ENCODE measurements at places on chromosomes 13 and 19.

GRCh38 chr19:27392027-27392632 is 1820.8 kb downstream of the UQCRFS1 start:
- DNase-seq = no peak

GRCh38 chr13:44540761-44541434 is 35.2 kb downstream of the TSC22D1 start:
- DNase-seq = no peak

- no peak for DNase-seq
Measured at GRCh38 chr13:100547791-100548201, 40.8 kb downstream of the GGACT start.

GRCh38 chr19:11995174-11995573 is 30.3 kb downstream of the ZNF763 start:
- DNase-seq = no peak

GRCh38 chr13:113374511-113375175 is 10.7 kb upstream of the GRTP1 start:
- DNase-seq = no peak

DNA sequence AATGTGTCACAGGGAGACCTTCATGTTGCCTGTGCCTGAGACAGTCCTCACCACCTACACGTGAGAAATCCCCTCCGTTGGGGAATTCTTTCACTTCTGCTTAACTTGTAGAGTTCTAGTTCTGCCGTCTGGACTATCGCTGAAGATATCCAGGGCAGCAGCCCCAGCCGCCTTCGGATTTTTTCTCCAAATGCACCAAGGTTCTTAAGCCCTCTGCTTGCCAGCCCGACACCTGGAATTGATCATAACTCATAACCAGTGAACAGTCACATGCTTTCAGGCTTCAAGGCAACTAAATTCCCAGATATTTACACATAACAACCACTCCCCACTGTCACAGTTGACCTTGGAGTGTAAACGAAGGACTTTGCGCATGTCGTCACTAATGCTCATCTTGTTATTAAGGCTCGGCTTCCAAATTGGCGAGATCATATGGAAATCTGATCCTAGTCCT is 114.4 kb downstream of the RAB20 start:
- DNase-seq = no peak

DNA sequence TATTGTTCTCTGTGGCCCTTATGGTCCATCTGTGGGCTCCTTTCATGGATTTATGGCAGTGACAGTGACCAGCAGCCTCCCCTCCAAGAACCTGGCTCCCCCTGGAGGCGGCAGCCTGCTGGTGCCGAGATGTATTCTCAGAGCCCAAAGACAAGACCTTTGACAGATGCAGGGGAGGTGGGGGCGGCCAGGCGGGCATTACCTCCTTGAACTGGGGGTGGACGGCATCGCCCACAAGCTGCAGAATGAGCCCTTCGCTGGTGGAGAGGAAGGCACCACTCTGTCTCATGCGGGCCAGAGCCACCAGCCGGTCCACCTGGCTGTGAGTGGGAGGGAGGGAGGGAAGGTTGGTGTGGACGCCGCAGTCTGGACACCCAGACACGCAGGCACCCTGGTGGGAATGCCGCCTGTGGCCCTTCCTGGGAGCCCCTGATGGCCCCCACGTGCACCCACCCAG is 6.6 kb downstream of the ISOC2 start:
- DNase-seq = peak; percentile 53

DNA sequence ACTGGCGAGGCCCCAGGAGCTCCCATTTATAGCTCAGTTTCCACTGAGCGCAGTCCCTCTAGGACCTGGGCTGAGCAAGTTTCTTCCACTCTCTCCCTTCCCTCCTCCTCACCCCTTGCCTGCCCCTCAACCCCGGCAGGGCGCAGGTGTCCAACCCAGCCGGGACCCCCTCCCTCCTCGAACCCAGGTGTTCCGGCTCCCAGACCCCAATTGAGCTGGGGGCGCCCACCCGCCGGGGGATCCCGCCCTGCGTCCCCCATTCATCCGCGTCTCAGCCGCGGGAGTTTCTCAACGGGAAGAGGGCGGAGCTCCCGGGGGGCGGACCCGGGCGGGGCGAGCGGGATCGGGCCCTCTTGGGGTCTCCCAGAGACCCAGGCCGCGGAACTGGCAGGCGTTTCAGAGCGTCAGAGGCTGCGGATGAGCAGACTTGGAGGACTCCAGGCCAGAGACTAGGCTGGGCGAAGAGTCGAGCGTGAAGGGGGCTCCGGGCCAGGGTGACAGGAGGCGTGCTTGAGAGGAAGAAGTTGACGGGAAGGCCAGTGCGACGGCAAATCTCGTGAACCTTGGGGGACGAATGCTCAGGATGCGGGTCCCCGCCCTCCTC is at the start of gene KIRREL2:
Gene KIRREL2 (plus strand): TSS at position 366 of the 604 bp plus-strand sequence. CDS start 209 bp downstream, at position 575.
- DNase-seq = peak; percentile 14

- DNase-seq = no peak
Measured at GRCh38 chr13:31885994-31886393, 145.6 kb upstream of the FRY start.

GRCh38 chr19:3633559-3633988 is 7.0 kb upstream of the CACTIN start:
- DNase-seq = no peak

DNA sequence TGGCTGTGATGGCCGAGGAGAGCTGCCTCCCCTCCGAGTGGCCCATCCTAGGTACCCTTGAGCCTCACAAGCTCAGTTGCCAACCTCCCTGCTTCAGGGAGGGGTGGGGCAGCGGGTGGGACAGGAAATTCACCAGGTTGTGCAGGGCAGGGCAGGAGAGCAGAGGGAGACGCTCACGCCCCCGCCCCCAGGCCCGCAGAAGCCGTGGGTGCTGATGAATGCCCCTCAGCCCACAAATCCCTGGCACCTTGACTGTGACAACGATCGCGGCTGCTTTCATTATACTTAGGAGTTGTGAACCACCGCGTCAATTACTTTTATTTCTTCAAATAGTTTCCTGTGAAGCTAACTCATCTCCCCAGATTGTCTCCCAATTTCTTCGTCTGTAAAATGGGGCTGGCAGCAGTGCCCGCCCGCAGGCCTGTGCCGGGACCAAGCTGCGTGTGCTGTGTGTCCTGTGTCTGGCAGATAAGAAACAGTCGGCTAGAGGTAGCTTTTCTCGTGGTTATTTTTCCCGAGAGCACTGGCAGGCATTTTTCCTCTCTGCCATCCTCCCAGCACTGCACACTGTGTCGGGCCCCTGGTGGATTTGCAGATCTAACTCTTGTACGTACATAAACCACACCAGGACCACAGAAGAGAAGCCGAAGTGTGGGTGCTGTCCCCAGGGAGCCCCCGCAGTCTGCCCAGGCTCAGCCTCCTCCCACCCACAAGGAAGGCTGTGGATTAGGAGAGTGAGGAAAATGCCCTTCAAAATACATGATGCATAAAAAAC is 7.9 kb upstream of the RASA3 start:
- no peak for DNase-seq

DNA sequence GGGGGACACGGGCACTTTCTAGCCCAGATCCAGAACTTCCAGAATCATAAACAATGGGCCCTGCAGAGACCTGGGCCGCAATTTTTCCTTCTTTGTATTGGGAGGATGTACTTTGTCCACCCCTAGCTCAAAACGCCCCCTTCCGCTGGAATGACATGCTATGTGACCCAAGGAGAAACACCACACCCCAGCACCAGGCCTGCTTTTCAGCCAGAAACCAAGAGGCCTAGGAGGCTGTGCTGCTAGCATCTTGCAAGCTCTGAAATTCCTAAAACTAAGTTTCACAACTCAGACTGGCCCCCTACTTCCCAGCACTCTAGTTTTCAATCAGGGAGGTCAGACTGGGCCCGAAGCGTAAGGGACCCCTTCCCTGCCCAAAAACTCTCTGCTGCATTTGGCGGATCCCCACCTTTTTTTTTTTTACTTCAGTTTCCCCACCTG is 538 bp downstream of the LSM4 start:
- no peak for DNase-seq

GRCh38 chr19:55667511-55667910 is 7.5 kb upstream of the EPN1 start:
- no peak for DNase-seq

- DNase-seq = no peak
Measured at GRCh38 chr19:38953677-38954076, 21.9 kb downstream of the FBXO17 start.

- peak; percentile 86 for DNase-seq
Measured at GRCh38 chr19:1243768-1244692, 2.5 kb downstream of the ATP5F1D start.

- no peak for DNase-seq
Measured at GRCh38 chr13:39938596-39938995, 283.1 kb downstream of the COG6 start.

DNA sequence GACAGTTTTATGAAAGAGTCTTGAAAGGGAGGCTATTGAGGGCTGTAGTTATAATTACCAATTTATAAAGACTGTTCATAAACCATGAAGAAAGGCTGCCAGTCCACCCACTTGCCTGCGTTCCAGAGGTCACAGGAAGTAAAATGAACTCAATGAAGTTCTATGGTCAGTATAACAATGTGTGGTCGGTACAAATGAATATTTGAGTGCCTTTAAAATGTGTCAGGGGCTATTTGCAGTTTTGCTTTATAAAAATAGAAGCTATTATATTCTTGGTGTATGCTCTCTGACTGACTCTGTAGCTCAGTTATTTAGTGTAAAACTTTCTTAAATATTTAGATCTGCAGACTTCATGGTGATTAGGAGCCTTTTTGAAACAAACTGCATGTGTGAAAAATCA is 47.0 kb downstream of the ESD start:
- DNase-seq = no peak

- no peak for DNase-seq
Measured at GRCh38 chr13:99404005-99404755, 97.0 kb upstream of the GPR183 start.

DNA sequence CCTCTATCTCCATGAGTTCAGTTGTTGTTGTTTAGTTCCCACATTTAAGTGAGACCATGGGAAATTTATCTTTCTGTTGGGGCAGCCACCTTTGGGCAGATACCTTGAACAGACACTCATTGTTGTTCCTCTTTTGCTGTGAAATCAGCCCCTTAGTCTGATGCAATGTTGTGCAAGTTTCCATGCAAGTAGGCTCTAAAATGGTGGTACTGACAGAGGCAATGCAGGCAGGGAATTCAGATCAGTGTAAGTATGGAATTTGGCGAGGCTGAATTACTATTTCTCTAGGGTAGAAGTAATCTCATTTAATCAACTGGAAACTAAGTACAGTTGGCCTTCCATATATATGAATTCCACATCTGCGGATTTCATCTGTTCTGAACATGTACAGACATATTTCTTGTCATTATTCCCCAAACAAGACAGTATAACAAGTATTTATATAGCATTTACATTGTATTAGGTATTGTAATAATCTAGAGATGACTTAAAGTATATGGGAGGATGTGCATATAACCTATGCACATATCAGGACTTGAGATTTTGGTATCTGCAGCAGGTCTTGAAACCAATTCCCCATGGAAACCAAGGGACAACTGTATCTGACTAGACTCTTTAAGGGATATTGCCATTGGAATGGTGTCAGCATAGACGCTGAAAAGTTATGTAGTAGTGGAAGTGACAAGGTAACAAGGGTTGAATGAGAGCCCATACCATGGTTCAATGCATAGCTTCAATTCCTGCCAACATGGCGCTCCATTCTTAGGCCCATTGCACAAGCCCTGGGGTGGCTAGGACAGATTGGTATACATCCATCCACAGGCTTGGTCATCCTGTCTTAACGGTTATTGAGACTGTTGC is 281.5 kb upstream of the HTR2A start:
- no peak for DNase-seq

All from C1 segment of cervical spinal cord (tissue), 14 donors.